ENCODE measurements at places on chromosomes 12 and 14.

DNA sequence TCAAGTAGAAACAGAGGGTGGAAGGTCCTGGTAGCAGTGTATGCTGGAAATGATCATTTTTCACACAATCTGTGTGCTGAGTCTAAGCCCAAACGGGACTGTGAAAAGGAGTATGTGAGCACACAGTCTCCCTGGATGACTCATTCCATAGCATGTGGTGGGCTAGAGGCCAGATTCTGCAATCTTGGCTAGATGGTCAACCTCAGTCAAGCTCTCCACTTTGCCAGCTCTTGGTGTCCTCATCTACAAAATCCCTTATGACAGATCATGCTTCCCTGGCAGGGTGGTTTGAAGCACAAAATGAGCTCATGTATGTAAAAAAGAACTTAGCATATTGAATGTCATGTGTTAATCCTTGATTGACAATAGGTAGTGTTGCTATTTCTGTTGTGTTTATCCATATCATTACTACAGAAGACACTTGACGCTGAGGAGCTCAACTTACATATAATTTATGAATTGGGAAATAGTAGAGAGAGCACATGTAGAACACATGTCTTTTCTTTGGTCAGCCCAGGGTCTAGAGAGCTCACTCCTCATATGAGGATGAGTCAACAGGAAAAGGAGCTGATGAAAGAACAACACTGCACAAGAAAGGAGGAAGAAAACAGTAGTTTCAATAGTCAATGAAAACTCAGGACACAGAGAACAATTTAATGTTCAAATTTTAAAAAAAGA is 517.5 kb downstream of the BCL11B start:
- no peak for DNase-seq

- no peak for DNase-seq
Observed at GRCh38 chr14:36626151-36626550, 35.5 kb upstream of the PAX9 start.

- DNase-seq = no peak
Observed at GRCh38 chr14:27372771-27373170, 774.9 kb upstream of the NOVA1 start.

DNA sequence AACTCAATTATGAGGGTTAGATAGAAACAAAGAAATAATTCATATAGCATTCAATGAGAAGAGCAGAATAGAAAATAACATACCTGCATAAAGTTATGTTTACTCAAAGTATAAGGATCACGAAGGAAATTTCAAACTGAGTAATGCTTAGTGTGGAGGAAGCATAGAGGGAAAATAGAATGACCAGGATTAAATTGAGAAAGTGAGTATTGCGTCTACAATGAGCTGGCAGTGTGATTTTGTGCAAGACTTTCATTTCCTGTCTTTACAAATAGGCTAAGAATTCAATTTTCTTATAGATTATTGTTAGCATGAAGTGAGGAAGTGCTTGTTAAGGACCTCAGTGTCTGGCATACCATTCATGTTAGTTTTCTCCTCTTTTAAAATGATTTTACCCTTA is 12.0 kb downstream of the ADGRD1 start:
- no peak for DNase-seq

Data from stimulated activated CD4-positive, alpha-beta T cell treated with anti-CD3 and anti-CD28 coated beads, Interleukin-1b, Interleukin-23, amount 100 ng/mL, for 1 hour (primary cell).